ENCODE measurements at places on chromosomes 2 and 18. TPM values are rescaled to one million over a fixed set of nuclear protein-coding genes. Genes with fewer than 3 reads are reported as not detected.

The IMPACT gene
- total RNA-seq, result 15.2 TPM

- no peaks in the 10 kb centered on the region for H3K27me3 ChIP-seq
- H3K4me1 ChIP-seq, result no peaks in the 10 kb centered on the region
- H3K36me3 ChIP-seq, result no peaks in the 10 kb centered on the region
- no peak for DNase-seq
These were observed 129.3 kb downstream of the MARCHF4 start for GRCh38 chr2:216243026-216243425.

The TCF23 gene
- not detected for total RNA-seq

DNA sequence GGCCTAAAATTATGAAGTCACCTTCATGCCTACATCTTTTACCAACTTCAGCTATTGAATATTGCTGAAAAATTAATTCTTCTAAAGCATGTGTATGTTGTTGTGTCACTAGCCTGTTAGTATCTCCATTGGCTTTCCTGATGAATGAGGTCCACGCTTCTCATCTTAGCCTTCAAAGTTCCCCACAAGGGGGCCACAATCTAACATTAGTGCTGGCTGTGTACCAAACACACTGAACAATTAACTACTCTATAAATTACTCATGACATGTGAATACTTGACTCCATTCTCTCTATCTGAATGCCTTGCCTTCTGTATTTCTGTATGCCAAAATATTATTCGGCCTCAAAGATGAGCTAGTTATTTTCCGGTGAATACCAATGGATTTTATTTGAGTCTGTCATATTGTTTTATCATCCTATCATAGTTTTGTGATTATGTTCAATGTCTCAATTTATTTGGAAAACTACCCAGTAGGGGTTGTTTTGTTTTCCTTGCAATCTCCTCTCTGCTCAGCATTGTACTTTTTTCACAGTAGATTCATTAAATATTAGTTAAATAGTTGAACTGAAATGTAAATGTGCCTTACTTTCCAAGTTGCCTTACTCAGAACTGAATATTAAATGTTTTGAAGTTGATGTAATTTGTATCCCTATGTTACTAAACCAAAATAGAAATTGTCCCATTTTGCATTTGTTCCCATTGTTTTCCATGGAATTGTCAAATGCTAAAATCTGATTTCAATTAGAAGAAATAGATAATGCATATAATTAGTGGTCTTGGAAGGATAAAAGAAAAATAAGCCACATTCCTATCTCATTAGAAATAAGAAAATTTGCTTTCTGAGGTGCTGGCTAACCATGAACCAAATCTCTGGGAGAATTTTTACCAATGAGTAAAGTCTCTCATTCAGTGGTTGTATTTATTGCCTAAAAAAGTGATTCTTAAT lies 208.4 kb upstream of the COL3A1 start:
- no peak for DNase-seq
- H3K27me3 ChIP-seq, result no peaks in the 10 kb centered on the region
- H3K27ac ChIP-seq, result no peak overlapping the region
- H3K4me3 ChIP-seq, result no peak overlapping the region
- no peaks in the 10 kb centered on the region for H3K36me3 ChIP-seq

- H3K27me3 ChIP-seq, result peaks cover 46% of the 10 kb centered on the region
- H3K36me3 ChIP-seq, result no peaks in the 10 kb centered on the region
- H3K4me1 ChIP-seq, result no peaks in the 10 kb centered on the region
- H3K27ac ChIP-seq, result no peak overlapping the region
- DNase-seq, result no peak
These were observed 134.1 kb upstream of the GPC1 start for GRCh38 chr2:240301256-240301795.

- no peaks in the 10 kb centered on the region for H3K36me3 ChIP-seq
- no peak overlapping the region for H3K4me3 ChIP-seq
- peaks cover 34% of the 10 kb centered on the region for H3K4me1 ChIP-seq
These were observed 7.1 kb downstream of the UBR3 start for GRCh38 chr2:169834401-169834800.

GRCh38 chr2:159683817-159684216 lies 28.5 kb upstream of the MARCHF7 start:
- peaks cover 2% of the 10 kb centered on the region for H3K4me1 ChIP-seq
- no peaks in the 10 kb centered on the region for H3K36me3 ChIP-seq
- DNase-seq, result no peak

GRCh38 chr18:79453816-79454735 lies 58.3 kb downstream of the NFATC1 start:
- no peaks in the 10 kb centered on the region for H3K27me3 ChIP-seq
- no peak for DNase-seq
- H3K4me1 ChIP-seq, result peaks cover 4% of the 10 kb centered on the region
- peak overlapping the region; percentile 32 for H3K27ac ChIP-seq
- H3K4me3 ChIP-seq, result no peak overlapping the region
- H3K36me3 ChIP-seq, result no peaks in the 10 kb centered on the region

The UPP2 gene
- total RNA-seq, result not detected

DNA sequence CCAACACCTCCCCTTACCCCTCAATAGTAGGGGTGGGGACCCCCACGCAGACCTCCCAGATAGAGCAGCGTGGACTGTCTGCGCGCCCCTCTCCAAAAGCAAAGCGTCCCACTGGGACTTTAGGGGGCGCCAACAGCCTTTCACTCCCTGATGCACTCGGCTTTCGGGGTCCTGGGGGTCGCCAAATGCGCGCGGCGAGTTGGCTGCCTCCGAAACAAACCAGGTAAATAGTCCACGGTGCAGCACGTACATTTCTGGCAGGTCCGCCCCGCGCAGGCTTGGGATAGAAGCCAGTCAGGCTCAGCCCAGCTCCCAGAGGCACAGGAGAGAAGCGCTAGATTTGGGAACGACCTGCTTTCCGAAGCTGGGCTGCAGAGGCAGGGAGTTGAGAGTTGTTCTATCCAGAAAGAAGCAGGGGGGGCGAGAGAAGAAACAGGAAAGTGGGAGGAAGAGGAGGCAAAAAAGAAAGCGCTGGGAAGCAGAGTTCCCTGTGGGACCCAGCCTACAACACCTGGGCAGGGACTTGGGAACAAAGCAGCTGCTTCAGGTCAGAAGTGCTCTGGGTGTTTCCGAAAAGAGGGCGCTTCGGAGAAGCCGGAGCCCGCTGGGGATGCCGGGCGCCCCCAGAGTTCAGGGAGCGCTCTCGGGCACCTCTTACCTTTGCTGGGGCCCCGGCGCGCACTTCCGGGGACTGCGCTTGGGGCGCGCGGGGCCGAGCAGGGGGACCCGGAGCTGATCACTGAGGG lies 544 bp downstream of the EVA1A start:
- DNase-seq, result no peak
- peaks cover 13% of the 10 kb centered on the region for H3K4me1 ChIP-seq
- peaks cover 73% of the 10 kb centered on the region for H3K27me3 ChIP-seq
- no peak overlapping the region for H3K27ac ChIP-seq

The IER3IP1 gene
- total RNA-seq, result 5.0 TPM

- no peaks in the 10 kb centered on the region for H3K36me3 ChIP-seq
- no peak for DNase-seq
- peaks cover 8% of the 10 kb centered on the region for H3K27me3 ChIP-seq
- H3K4me3 ChIP-seq, result no peak overlapping the region
- no peak overlapping the region for H3K27ac ChIP-seq
- H3K4me1 ChIP-seq, result no peaks in the 10 kb centered on the region
These were observed 34.7 kb downstream of the PIEZO2 start for GRCh38 chr18:11114653-11115052.

DNA sequence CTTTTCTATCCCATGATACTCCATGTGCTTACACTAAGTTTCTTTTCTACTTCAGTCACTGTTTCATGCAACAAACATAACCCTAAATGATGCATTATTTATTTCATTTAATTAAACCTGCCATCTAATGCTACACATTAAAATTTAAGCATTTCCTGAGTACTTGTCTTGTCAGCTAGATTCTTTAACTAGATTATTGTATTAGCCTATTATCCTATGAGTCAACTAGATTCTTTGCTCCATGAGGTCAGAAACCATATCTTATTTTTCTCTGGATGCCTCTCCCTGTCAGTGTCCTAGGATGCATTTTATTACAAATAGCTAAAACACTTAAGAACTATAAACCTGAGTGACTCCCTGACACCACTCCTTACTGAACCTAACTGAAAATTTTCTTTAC lies 652.4 kb downstream of the SLC4A3 start:
- no peaks in the 10 kb centered on the region for H3K36me3 ChIP-seq
- no peaks in the 10 kb centered on the region for H3K4me1 ChIP-seq
- DNase-seq, result no peak

- no peak overlapping the region for H3K27ac ChIP-seq
- peaks cover 3% of the 10 kb centered on the region for H3K4me1 ChIP-seq
- no peak overlapping the region for H3K4me3 ChIP-seq
These were observed 77.4 kb upstream of the GCFC2 start for GRCh38 chr2:75788154-75788553.

The PLEKHH2 gene
- 0.75 TPM for total RNA-seq

- no peaks in the 10 kb centered on the region for H3K36me3 ChIP-seq
- H3K4me3 ChIP-seq, result no peak overlapping the region
- H3K27me3 ChIP-seq, result peaks cover 17% of the 10 kb centered on the region
These were observed 173.0 kb upstream of the GATA6 start for GRCh38 chr18:21996351-21996826.

DNA sequence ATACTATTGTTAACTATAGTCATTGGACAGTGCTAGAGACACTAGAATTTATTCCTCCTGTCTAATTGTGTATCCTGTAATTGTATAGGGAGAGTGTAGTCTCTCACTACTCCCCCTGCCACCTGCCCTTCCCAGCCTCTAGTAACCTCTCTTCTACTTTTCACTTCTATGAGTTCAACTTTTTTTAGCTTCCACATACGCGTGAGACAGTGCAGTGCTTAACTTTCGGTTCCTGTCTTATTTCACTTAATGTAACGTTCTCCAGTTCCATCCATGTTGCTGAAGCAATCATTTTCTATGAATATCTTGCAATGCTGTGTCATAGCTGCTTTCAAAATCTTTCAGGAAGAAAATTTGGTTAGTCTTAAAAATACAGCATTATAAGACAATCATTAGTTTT lies 22.8 kb upstream of the RUFY4 start:
- peaks cover 13% of the 10 kb centered on the region for H3K27me3 ChIP-seq
- H3K4me3 ChIP-seq, result no peak overlapping the region
- no peak for DNase-seq
- H3K36me3 ChIP-seq, result peaks cover 2% of the 10 kb centered on the region
- H3K4me1 ChIP-seq, result peaks cover 2% of the 10 kb centered on the region
- H3K27ac ChIP-seq, result no peak overlapping the region

The SERPINB8 gene
- 6.7 TPM for total RNA-seq

The LYPD6B gene
- total RNA-seq, result 1.4 TPM

DNA sequence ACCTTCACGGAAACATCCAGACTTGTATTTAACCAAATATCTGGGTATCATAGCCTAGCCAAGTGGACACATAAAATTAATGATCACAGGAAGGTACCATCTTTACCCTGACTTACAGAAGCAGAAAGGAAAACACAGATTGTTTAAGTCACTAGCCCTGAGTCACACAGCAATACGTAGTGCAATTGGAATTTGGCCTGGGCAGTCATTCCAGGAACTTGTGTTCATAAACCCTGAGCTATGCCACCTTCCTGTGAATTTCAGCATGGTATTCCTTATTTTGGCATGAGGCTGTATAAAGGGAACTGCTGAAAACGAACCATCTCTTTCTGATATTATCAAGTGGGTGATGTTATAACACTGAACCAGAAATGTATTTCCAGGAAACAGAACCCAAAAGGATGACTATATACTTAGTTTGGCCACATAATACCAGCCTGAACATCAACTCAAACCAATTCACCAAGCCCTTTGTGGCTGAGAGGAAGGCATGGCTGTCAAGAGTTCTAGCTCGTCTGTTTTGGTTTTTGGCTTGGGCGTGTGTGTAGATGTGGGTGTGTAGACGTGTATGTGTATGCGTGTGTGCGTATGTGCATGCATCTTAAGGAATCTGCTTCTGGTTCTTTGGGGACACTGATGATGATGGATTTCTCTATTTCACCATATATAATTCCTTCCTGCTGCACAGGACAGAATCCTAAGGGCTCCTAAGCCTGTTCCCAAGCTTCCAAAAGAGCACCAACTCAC lies 533.4 kb upstream of the ID2 start:
- H3K4me3 ChIP-seq, result no peak overlapping the region
- no peak overlapping the region for H3K27ac ChIP-seq
- H3K4me1 ChIP-seq, result peaks cover 9% of the 10 kb centered on the region
- H3K36me3 ChIP-seq, result peaks cover 3% of the 10 kb centered on the region

The TMEM37 gene
- total RNA-seq, result not detected

DNA sequence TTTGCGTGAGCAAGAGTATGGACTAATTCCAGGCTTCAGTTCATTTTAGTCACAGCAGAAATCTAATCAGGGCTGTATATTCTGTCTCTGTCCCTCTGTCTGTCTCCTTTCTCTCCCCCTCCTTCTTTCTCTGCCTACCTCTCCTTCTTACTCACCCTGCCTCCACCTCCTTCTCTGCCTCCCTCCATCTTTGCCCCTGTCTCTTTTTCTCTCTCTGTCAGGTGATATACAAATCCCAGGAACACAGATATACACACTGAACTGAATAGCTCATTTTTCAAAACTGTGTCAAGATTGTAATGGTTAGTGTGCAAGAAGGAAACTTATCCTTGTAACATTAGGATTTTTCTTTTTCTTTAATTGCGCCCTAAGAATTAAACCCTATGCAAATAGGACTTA lies 32.5 kb downstream of the SLC8A1 start:
- no peak overlapping the region for H3K27ac ChIP-seq
- DNase-seq, result no peak

DNA sequence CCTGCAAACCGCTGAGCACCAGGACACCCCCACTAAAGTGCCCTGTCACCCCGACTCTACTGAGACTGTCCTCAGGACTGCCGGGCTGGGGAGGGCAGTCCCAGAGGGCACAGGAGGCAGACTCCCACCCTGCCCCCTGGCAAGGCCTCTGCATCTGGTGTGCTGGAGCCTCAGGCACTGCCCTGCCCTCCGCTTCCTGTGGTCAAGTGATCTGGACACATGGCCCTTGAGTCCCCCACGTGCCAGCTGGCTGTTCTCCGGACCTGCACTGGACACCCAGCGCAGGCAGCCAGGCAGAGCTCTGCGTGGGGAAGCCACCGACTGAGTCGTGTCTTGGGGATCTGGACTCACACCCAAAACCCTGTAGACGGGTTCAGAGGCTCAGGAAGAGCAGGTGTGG lies 217.7 kb downstream of the TWIST2 start:
- peaks cover 7% of the 10 kb centered on the region for H3K36me3 ChIP-seq
- no peak overlapping the region for H3K27ac ChIP-seq
- no peak for DNase-seq
- H3K27me3 ChIP-seq, result no peaks in the 10 kb centered on the region
- H3K4me3 ChIP-seq, result no peak overlapping the region
- H3K4me1 ChIP-seq, result peaks cover 5% of the 10 kb centered on the region

The RTP5 gene
- not detected for total RNA-seq

DNA sequence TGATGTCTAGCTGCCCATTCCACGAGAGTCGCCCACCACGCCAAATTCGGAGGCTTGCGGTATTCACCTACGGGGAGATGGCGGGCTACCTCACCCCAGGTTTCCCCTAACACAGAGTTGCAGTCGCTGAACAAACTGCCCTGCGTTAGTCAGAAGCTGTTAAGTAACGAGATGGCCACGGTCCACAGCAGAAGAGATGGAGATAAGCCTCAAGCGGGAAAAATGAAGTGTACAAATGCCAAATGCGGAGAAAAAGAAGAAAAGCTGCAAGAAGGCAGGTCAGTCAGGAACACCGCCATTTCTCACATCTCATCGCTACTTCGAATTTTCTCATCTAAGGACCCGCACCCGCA lies 425 bp downstream of the ASB3 start:
- H3K36me3 ChIP-seq, result peaks cover 10% of the 10 kb centered on the region
- H3K27me3 ChIP-seq, result no peaks in the 10 kb centered on the region
- DNase-seq, result peak; percentile 12
- H3K4me3 ChIP-seq, result peak overlapping the region; percentile 100
- peak overlapping the region; percentile 98 for H3K27ac ChIP-seq
- peaks cover 41% of the 10 kb centered on the region for H3K4me1 ChIP-seq

GRCh38 chr2:168550670-168551069 lies 94.6 kb downstream of the CERS6 start:
- no peak for DNase-seq
- H3K36me3 ChIP-seq, result peaks cover 7% of the 10 kb centered on the region
- H3K4me3 ChIP-seq, result no peak overlapping the region
- no peaks in the 10 kb centered on the region for H3K27me3 ChIP-seq

Measured in T-helper 17 cell (primary cell).